KG1 (cell line): ENCODE measurements at places on chromosomes 4 and X.
A peak's percentile ranks its signal among the peaks of the same experiment; 100 is the strongest.

- no peak for DNase-seq
These were observed 39.9 kb upstream of the RXFP1 start for GRCh38 chr4:158481811-158482210.

- no peak for DNase-seq
These were observed 191.4 kb downstream of the SPRY1 start for GRCh38 chr4:123587983-123588494.

GRCh38 chr4:38715050-38715449 lies 51.1 kb downstream of the KLF3 start:
- DNase-seq, result no peak

DNA sequence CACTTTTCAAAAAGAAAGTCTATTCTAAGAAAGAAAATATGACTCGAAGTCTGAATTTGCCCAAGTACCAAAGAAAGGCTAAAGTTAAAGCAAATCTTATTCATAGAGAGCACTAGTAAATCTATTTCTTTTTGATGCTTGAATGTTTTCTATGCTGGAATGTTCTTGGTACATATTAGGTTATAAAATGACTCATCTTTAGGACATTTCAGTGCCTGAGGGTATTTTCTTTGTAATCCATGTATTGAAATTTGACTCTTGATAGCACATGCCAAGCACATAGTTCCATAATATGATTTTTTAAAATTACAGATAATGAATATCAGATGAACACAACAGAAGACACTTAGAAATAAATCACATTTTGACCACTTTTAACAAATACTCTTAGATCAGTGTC lies 232.8 kb downstream of the TRIML1 start:
- DNase-seq, result no peak

DNA sequence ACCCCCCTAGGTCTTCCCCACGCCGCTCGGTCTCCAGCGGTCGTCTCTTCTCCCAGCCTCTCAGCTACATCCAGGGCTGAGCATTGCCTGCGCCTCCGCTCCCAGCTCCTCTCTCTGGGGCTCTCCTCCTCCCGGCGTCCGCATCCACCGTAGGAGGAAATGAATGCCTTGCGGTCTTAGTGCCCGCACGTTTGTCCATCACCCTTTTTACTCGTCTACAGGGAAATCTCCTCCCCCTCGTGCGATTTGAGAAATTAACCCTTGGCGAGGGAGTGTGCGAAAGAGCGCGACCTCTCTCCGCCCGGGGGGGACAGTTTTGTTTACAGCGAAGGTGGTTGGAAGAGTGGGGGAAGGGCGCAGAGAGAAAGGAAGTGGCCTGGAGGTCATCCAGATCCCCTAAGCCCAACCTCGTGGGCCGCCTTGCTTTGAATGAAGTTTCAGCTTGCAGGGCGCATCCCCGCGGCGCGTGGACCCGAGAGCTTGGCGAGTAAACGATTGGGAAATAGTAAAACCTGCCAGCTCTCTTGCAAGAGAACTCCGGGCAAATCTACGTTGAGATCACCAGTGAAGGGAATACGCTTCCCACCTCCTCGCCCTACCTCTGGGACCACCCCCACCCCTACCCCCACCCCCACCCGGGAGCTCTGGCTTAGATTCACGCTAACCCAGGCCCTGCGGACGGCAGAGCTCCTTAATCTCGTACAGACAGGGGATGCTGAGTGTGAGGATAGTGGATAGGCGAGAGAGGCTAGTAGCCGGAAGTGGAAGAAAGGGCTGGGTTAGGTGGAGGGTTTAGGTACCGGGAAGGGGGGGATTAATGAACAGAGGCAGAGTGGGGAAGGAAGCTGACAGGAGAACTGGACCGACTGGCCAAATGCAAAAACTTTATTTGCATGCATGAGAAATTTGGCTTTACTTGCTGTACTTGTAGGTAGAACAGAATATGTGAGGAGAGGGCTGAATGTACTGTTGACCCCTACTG lies at the start of gene ELOVL6:
Gene ELOVL6 (minus strand): TSS at position 181 of the 982 bp plus-strand sequence. CDS start 280 bp downstream, outside the sequence.
- DNase-seq, result peak; percentile 30

DNA sequence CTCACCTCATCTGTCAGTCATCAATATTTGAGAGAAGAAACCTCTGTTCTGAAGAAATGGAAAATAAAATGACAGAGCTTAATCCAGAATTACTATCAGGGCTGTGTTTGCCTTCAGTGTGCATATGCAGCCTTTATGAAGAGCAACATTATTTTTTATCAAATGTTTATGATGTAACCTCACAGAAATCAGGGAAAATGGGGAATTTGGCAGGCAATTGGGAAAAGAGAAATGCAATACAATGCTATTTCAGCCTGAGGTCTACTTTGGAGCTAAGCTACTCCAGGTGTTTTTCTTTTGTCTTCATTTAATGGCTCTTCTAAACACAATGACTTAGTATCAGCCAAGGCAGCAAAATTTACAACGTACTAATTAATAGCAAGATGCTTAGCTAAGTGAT lies 241.1 kb upstream of the TET2 start:
- no peak for DNase-seq

DNA sequence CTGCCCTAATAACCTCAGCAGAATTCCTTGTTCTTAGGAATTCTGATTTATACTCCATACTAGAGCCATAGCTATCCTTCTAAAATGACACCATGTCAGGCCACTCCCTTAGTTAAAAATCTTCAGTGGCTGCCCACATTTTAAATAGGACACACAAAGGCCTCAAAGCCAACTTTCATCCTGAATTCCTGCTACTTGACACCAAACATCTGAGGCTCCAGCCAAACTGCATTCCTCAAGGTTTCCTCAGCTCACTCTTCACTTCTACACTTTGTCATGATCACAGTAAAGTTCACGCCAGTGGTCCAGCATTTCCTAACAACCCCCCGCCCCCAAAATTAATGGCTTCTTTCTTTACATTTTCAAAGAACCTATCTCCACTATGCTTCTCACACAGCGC lies 124.3 kb downstream of the ADGRA3 start:
- no peak for DNase-seq

DNA sequence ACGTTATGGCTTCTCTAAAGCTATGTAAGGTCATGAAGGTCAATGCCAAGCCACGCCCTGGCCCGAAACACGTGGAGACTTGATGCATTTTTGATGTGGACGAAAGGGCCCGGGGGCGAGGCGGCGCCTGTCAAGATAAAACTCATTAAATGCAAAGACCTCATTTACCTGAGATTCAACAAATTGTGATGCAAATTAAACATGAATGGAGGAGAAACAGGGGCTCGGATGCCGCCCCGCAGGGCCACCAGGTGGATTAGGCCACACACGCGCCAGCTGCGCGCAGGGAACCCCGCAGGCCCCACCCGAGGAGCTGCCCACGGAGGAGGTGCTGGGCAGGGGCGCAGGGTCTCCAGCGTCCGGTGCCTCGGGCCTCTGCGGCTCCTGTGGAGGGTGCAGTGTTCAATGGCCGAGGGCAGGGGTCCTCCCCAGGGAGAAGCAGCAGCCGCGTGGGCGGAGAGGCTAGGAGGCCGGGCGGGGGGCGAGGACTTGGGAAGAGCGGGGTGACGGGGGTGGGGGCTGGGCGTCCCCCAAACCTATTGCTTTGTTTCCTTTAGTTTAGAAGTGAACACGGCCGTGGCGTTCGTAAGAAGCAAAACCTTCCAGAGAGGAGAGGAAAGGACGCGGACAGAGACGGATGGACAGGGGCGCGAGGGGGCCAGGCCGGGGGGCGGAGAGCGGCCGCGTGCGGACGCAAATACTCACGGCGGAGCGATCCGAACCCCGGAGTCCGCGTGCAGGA lies 40.4 kb downstream of the CPLX1 start:
- no peak for DNase-seq

DNA sequence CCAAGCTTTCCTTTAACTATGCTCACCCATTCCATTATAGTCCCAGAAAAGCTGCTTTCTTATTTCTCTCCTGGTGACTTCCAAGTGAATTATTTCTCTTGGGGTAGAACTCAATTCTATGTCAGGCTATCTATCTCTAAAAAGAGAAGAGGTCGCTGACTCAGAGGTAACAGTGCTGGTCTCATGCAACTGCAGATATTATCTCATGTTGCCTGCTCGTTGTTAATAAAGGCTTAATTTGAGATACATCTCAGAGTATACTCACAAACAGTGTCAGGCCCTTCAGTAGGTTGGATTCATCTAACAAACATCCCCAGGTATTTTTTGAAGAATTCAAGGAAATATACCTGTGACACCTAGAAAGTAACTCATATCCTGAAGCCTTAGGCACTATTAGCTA lies 2.7 kb downstream of the TMEM154 start:
- no peak for DNase-seq

GRCh38 chr4:158571736-158572135 lies 50.1 kb downstream of the RXFP1 start:
- no peak for DNase-seq

DNA sequence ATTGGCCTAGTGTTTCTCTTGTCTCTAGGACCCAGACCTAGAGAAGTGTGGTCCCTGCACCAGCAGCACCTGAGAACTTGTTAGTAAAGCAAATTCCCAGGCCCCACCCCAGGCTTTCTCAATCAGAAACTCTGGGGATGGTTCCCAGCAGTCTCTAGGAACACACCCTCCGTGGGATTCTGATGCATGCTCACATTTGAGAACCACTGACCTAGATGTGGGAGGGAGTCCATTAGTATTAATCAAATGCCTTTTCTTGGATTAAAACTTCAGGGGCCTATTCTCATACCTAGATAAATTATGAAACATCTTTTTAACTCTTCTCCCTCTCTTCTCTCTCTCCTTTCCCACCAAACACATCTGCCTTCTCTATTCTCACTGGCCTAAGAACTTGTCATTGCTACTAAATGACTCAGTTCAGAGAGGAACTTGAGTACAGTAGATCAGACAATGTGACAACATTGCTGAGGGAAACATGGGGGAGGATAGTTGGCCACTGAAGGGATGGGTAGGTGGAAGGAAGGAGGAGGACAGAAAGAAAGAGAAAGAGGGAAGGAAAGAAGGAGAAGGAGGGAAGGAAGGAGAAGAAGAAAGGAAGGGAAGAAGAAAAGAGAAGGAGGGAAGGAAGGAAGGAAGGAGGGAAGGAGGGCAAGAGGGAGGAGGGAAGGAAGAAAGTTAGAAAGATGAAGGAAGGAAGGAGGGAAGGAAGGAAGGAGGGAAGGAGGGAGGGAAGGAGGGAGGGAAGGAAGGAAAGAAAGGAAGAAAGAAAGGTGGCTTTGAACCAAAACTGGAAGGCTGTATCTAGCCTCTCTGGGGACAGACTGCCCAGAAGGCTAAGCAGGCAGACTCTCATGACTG lies 132.7 kb upstream of the MAP3K15 start:
- no peak for DNase-seq

- no peak for DNase-seq
These were observed 481.4 kb downstream of the FAT4 start for GRCh38 chr4:125796138-125796537.

GRCh38 chr4:180598281-180598680 lies 1644.9 kb upstream of the TENM3 start:
- DNase-seq, result no peak

DNA sequence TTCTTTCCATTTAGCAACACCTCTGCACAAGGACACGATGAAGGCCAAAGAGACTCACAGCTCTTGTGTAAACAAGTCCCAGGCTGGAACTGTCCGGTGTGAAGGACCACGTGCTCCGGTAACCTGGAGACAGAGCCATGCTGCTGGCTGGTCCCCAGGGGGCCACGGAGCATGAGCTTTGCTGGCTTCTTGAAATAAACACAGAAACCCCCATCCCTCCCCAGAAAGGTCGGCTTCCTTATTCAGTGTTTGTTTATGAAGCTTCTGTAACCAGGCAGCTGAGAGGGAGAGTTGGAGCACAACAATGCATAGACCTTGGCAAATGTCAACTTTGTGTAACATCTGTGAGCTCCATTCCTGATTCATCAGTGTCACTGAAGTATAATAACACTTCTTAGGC lies 109.4 kb downstream of the GPR143 start:
- no peak for DNase-seq

DNA sequence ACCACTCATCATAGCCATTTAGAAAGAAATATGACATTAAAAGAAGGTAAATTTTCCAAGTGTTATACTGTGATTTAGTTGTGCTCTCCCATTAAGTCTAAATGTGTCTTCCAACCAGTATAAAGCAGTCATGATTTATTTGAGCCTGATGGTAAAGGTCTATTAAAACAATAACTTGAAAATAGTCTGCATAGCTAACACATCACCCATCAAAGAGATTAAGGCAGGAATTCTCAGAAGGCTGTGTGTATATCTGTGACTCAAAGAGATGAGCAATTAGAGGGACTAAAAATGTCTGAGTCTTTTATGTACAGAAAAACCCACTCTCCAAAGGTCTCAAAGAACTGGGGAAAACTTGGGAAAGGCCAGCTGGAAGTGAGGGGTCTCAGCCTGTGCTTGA lies 70.3 kb upstream of the IQCM start:
- no peak for DNase-seq

DNA sequence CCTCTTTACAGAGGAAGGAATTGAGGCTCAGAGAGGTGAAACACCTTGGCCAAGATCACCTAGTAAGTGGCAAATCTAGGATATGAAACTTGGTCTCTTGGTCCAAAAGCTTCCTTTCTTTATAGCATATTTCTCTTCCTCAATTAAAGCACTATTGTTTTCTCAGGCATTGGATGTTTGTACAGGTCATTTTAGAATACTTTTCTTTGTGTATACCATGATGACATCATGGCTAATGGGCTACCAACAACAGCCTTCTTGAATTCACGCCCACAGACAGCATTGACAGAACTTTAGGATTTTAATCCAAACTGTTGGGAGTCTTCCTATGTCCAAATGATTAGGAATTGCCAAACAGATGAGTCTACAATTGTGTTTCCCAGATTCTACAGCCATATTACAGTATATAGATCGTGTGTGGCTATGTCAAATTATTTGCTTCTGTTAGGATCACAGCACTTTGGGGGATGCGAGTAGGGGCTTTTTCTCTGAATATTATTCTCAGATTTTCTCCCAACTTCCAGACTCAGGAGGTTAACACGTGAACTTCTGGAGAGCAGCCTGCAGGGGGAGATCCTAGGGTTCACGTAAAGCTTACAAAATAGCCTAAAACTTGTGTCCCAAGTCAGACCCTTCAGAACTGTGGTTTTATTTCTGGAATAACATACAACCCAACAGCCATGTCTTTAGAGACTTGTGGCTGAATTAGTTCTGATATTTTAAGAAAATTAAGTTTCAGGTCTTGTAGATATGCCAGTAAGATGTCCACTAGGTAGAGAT lies 191.8 kb downstream of the SHROOM3 start:
- no peak for DNase-seq

GRCh38 chrX:131477498-131477897 lies 66.4 kb upstream of the OR13H1 start:
- no peak for DNase-seq

GRCh38 chr4:10153161-10153560 lies 36.6 kb upstream of the WDR1 start:
- DNase-seq, result no peak

DNA sequence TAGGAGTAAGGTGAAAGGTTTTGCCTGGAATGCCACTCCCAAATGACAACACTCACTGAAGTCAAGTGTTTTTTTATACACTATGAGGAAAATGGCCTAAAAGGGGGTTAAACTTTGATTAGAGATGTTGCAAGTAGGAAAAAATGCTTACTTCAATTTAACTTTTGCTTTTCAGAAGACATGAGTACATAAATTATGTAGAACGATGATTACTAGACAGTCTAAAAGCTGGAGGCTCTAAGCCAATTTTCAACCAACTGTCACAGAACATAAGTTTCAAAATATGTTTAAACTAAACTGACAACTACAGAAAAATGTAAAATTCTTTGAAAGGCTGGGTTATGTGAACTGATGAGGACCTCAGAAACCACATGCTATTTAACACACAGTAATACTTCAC lies 83.4 kb downstream of the SHISA3 start:
- DNase-seq, result no peak
